ENCODE measurements at places on chromosomes 4 and X.

- no peak for DNase-seq
Observed at GRCh38 chr4:14264437-14264836, 636.9 kb upstream of the BOD1L1 start.

DNA sequence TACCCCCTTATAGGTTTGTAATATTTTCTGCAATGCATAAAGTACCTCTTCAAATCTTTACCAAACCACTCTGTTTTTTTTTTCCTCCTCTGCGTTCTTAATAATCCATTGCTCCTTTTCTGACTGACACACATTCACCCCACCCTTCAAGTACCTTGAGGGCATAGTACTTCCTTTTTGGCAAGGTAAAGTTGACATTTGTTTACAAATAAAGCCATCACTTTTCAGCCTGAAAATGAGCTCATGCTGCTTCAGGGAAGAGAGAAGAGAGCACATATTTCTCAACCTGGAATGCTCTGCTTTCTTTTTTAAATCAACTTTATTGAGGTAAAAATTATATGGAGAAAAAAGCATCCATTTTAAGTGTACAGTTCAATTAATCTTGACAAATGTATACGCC lies 113.9 kb downstream of the AGTR2 start:
- DNase-seq = no peak

- no peak for DNase-seq
Observed at GRCh38 chr4:14529653-14530052, 472.6 kb upstream of the CPEB2 start.

DNA sequence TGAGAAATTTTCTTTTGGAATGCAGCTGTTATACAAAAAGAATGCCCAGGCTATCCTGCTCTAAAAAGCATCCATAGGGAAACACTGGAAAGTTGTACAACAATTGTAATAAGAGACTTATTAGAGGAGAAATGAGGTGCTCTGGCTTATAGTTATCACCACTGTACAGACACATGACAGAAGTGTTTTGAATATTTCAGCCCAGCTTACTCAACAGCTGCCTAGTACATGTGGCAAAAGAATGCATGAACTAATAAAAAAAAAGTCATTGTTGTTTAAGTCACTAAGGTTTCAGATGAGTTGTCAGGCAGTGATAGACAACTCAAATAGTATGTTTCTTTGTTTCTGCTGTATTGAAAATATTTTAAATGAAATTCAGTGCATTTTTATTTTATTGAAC lies 307.7 kb downstream of the GPM6A start:
- DNase-seq = no peak

GRCh38 chr4:74990276-74990875 lies 57.5 kb downstream of the PARM1 start:
- no peak for DNase-seq

GRCh38 chr4:53937327-53937726 lies 127.1 kb downstream of the CHIC2 start:
- no peak for DNase-seq

DNA sequence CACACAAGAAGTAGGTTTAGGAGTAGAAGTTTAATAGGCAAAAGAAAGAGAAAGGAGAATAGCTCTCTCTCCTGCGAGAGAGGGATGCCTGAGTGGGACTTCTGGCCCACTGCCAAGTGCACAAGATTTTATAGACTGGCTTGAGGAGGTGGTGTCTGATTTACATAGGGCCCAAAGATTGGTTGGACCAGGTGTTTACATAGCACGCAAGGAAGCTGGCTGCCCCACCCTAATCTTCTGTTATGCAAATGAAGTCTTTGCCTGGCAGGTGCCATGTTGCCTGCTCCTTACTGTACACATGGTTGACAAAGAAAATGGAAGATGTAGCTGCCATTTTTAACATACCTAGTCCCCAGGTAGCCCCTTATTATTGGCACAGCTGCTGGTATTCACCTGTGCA lies 170.8 kb upstream of the GATB start:
- DNase-seq = no peak

- DNase-seq = no peak
Observed at GRCh38 chr4:119268466-119268865, 53.5 kb downstream of the FABP2 start.

GRCh38 chr4:153113838-153114105 lies 90.5 kb upstream of the TRIM2 start:
- no peak for DNase-seq

- DNase-seq = no peak
Observed at GRCh38 chr4:114005569-114006442, 26.4 kb upstream of the ARSJ start.

DNA sequence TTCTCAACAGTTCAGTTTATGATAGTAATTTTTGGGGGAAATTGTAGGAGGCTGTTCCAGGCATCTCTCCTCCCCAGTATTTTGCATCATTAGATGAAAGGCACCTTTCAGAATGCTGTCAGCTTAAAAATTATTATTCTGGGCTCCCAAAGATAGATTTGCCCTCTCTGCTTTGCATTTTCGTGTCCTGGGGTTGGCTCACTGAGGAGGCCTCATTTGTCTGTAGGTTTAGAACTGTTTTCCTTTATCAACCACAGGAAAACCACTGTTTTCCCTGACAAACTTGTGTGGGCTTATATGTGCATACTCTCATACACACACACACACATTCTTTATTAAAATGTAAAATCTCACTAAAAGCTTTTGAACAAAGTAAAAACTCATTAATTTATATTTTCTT lies 197.2 kb upstream of the VCX3A start:
- no peak for DNase-seq

DNA sequence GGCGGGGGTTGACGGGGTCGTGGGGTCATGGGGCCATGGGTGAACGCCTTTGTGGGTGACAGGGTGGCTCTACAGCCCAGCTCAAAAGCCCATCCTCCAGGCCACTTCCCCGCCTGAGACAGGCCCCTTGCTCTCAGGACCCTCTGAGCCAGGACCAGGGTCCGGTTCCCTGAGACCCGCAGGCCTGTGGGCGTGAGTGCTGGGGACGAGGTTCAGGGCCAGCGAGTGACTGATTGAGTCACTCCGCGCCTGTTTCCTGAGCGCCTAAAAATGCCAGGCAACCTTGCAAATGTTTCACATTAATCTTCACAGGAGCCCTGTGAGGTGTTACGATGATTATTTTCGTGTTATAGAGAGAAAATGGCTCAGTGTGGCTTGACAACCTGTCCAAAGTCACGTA lies 97.8 kb downstream of the ZNF674 start:
- DNase-seq = no peak

- no peak for DNase-seq
Observed at GRCh38 chr4:169115897-169116254, 105.8 kb upstream of the CBR4 start.

- DNase-seq = no peak
Observed at GRCh38 chrX:124406294-124407014, 60.1 kb downstream of the SH2D1A start.

DNA sequence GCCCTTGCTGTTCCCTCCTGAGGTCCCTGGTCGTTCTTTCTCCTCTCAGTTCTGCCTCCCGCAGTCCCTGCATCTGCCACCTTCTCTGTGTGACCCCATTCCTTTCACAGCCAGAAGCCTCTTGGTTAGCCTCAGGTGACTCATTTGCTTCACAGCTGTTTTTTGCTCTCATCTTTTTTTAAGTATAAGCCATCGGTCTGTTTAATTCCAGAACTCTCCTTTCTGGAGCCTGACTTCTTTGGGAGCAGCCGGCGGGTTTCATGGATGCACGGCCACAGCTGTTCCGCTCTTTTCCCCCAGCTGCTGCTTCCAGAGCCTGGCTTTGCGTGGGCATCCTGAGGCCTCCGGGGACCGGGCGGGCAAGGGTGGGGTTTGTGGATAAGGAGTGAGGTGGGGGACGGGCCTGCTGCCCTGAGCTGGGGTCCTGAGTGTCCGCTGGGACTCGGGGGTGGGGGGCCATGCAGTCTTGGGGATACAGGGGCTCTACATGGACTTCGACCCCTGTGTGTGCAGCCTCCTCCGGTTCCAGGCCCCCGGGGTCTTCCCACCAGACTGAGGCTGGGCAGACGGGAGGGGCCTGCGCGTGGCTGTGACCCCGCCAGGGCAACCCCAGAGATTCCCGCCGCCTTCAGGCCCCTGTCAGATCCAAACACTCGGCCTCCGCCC lies 46.7 kb downstream of the PCGF3 start:
- DNase-seq = no peak

DNA sequence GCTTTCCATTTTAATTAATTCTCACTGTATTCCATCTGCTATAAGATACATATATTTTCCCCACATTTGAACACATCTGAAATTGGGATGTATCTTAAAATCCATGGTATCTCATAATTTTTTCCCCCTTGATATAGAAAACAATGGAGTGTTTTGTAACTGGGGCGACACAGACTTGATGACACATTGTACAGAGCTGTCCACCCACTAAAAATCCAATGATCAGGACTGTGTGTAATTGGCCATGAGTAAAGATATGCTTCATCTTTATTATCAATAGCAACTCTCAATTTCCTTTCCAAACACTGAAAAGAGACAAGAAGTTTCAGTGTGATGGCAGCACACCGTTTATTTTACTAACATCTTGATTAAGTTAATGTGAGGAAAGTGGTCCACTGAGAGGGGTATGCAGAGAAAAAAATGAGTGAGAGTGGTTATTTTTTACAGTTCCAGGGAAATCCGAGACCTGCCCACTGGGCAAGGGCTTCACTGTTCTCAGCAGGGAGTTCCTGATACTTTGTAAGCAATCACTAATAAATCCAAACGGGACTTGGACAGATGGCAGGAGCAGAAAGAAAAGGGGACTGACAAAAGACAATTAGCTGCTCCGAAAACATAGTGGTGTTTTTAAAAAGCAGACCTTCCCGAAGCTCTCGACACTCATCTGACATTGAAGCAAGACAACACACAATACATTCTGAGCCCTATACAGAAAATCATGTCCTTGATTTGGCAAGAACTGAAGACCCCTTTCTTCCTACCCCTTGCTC lies 149.4 kb downstream of the TSPAN5 start:
- DNase-seq = no peak

- no peak for DNase-seq
Observed at GRCh38 chr4:4408576-4409335, 21.9 kb downstream of the NSG1 start.

GRCh38 chr4:182019148-182019652 lies 224.0 kb upstream of the TENM3 start:
- DNase-seq = no peak

DNA sequence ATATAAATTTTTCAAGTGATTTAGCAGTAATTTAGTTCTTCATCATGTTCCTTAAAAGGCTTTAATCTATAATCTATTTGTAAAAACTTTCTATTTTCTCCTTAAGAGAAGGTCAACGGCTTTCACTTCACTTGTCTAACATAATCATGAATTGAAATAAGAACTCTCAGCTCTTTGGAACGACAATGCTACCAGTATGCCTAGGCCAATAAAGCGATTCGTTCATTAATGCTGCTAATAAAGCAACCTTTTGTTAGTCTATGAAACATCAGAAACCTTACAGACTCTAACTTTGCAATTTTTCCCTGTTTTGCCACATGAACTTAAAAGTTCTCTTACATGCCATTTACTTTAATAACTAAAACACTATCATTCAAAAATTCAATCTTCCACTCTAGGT lies 47.6 kb downstream of the FBXW7 start:
- no peak for DNase-seq

DNA sequence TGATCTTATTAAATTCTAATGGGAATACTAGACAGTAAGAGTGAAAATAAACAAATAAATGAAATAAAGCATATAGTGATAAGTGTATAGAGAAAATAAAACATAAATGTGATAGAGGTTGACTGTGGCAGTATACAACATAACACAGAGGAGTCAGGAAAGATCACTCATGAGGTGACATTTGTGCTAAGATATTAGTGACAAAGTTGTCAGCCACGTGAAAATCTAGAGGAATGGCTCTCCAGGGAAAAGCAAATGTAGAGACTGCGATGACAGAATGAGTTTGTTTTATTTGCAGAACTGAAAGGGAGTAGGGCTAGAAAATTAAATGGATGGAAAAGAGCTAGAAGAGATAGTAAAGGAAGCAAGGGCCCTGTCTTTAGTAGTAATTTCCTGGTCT lies 72.8 kb upstream of the GABRA2 start:
- DNase-seq = no peak

DNA sequence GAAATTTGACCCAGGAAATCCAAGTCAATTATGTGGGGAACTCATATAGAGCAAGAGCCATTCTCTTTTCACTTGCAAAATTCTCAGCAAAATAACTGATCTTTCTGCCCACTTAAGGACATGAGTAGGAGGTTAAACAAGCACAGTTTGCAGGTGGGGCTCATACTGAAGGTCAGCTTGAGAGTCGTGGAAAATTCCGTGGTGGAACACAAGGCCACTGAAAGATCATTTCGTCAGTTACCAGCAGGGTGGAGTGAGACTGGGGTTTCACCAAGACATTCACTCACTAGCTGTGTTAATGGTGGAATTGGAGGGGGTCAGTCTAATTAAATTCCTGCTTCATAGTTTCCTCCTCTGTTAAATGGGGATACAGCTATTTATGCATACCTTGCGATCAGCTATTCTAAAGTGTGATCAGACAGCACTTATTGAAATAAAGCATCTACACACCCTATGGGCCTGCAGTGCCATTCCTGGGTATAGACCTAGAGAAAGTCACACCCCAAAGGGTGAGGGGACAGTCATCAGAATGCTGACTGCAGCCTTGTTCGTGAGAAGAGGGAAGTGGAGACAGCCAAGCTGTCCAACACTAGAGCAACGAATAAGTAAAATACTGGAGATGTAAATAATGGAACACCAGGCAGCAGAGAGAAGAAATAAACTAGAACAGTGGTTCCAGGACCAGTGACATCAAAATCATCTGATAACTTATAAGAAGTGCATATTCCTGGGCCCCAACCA lies 42.7 kb upstream of the CLNK start:
- DNase-seq = no peak

- DNase-seq = no peak
Observed at GRCh38 chrX:8067754-8068462, 103.2 kb downstream of the VCX2 start.

DNA sequence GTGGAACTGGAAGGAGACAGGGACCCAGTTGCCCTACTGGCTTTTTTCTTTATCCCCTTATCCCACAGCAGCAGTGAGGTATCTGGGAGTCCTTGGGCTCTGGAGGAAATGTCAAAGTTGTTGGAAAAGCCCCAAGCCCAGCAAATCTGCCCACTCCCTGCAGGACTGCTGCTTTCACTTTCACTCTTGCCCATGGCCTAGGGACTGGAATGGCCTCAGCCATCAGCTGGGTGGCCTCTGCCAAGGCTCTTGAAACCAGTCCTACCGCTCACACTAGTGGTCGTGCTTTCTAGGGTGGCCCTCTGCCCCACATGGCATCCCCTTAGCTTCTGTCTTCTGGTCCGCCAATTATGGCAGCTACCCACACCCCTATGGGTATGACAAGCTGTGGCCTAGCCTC lies 9.7 kb upstream of the RHOXF1 start:
- no peak for DNase-seq

DNA sequence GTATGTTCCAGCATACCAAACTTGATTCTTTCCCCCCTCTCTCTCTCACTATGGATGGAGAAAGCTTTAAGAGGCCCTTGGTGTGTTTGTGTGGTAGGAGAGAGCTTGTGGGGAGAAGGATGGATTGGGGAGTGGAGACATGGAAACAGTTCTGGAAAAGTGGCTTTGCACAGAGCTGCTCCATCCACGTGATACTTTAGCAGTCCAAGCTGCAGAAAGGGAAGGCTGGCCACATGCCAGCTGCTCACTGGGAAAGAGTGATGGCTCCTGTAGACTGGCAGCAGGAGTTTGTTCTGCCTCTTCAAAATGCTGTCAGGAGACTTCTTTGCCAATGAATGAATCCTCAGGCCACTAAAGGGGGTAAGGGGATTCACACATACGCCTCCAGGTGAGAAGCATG lies 21.7 kb upstream of the SEC24B start:
- DNase-seq = no peak

GRCh38 chr4:137076908-137077307 lies 455.4 kb downstream of the PCDH18 start:
- no peak for DNase-seq

All from vagina (tissue), 2 donors.